ENCODE measurements at places on chromosomes 2 and 18. TPM values are rescaled to one million over a fixed set of nuclear protein-coding genes. Genes with fewer than 3 reads are reported as not detected.

The IL1R2 gene
- total RNA-seq, result 12.0 TPM

The MOCOS gene
- total RNA-seq, result 27.4 TPM

The CXCR1 gene
- 0.30 TPM for total RNA-seq

The NYAP2 gene
- total RNA-seq, result not detected

The KCNG2 gene
- total RNA-seq, result not detected

The IL36B gene
- total RNA-seq, result not detected

The SPC25 gene
- total RNA-seq, result 0.35 TPM

The NEB gene
- total RNA-seq, result 0.91 TPM

The ZNF516 gene
- 16.2 TPM for total RNA-seq

DNA sequence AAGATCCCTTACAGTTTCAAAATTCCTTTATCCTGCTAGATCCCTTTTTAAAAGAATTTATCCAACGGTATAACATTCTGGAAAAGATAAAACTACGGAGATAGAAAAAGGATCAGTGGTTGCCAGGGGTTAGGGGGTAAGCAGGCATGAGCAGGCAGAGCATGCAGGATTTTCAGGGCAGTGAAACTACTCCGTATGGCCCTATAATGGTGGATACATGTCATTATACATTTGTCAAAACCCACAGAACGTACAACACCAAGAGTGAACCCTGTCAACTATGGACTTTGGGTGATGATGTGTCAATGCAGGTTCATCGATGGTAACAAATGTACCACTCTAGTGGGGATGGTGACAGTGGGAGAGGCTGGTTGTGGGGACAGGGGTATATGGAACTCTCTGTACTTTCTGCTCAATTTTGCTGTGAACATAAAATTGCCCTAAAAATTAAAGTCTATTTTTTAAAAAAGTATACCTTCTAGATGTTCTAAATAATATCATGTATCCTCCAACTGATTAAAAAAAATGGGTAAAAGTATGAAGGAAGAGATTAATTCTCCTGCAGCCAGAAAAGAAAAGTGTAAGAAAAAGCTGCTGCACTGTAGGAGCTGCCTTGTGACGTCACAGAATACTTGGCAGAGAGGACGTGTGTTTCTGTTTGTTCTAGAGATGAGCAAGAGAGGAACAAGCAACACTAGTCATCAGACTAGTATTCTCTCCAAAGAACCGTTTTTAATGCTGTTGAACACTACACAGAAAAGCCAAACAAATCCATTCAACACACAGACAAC is 23.6 kb downstream of the ANKRD44 start:
- no peak for DNase-seq

DNA sequence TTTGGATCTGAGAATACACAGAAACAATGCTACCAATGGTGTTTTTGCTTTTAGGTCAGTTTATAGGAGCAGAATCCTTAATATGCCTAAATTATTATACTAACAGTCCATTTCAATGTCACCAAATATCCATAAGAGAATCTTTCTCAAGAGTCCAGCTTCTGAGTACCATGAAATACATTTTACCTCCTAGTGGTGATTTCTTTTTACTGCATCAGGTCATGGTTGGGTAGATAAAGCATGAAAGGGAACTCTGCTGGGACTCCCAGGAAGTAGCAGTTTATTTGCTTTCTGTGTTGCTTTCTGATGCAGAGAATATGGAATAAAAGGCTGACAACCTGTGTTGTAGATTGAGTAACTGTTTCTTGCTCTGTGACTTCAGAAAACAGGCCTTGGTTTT is 115.6 kb downstream of the PPP1R1C start:
- no peak for DNase-seq

DNA sequence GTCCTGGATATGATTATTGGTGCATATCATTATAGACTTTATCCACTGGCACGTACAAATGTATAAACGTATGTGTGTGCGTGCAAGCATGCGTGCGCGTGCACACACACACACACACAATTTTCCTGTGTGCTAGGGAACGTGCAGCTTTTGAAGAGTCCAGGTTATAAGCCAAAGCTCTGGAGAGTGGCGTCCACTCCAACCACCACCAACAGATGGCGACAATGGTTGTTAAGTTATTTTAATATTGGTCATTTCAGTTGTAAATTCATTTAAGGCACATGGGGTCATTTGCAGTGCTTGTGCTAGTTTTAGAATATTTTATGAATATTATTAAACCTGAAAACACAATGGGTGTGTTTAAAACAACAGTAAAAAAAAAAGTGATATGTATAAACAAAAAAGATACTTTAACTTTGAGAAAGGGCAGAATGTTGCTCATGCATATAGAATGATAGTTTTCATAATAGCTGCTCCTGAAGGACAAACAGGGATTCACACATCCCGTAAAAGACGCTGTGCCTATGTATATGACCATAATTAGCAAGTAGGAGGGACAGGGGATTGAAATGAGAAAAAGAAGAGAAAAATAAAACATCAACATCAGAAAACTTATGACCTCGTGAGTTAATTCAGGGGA is 124.2 kb upstream of the ITGB6 start:
- peak; percentile 50 for DNase-seq

GRCh38 chr2:15253835-15254286 is 307.3 kb downstream of the NBAS start:
- DNase-seq, result no peak

- no peak for DNase-seq
Measured at GRCh38 chr18:446941-447560, 53.5 kb downstream of the COLEC12 start.

GRCh38 chr2:83217854-83218253 is 1241.2 kb downstream of the SUCLG1 start:
- no peak for DNase-seq

- DNase-seq, result no peak
Measured at GRCh38 chr18:4357579-4357978, 97.5 kb downstream of the DLGAP1 start.

GRCh38 chr2:189260361-189260814 is 80.8 kb upstream of the COL5A2 start:
- DNase-seq, result no peak

DNA sequence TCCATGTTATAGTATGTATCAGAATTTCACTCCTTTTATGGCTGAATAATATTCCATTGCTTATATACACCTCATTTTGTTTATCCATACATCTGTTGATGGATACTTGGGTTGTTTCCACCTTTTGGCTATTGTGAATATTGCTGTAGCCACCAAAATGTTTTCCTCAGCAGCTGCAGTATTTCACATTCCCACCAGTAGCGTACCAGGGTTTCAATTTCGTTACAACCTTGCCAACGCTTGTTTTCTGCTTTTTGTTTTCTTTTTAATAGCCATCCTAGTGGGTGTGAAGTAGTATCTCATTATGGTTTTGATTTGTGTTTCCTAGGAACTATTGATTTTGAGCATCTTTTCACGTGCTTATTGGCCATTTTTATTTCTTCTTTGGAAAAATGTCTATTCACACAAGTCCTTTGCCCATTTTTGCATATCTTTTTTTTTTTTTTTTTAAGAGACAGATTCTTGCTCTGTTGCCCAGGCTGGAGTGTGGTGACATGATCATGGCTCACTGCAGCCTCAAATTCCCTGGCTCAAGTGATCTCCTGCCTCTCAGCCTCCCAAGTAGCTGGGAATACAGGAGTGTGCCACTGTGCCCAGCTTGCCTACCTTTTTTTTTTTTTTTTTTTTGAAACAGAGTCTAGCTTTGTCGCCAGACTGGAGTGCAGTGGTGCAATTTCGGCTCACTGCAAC is 14.2 kb downstream of the UBXN2A start:
- no peak for DNase-seq

DNA sequence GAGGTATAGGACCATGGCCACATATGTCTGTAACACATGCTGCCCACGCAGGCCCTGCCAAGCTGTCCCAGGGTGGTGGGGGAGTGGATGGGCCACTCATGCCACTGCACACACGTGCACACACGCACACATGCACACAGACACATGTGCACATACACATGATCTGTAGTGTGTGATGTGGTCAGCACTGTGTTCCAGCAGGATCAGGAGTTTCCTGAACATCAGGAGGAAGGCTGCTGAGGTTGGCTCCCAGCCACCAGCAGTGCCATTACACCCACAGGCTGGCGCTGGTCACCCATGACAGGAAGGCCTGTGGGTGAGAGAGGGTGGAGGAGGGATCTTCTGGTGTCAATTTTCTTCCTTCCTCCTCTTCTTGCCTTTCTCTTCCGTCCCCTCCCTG is 44.7 kb downstream of the POMC start:
- no peak for DNase-seq

DNA sequence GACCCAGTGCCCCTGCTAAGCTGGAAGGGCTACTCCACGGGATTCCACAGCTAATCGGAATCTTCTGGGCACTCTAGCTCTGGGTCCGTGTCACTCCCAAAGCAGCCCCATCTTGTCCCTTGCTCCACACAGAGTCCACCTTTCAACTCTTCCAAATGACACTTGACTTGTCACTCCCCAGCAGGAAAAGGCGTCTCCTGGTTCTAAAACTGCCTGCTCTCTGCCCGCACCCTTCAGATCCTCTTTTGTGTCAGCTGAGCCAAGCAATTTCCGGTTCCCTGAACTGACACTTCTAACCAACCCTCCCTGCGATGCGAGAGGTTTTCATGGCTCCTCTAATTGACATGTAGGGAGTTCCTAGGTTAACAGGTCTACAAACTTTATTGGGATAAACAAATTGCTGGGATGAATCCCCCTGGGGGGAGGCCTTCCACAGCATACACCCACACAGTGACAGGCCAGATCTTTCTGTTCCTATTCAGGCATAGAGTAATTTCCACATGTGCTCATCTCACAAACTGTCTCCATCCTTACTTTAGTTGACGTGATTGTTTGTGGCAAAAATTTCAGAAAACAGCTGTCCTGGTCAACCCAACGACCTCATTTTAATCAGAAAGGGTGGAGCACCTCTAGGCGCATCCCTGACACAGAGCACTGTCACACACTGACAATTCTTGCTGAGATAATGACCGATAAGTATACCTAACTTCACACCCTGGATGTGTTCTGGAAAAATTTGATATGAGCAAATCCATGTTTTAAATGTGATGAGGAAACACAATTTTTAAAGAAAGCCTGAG is 104.9 kb downstream of the RBMS1 start:
- no peak for DNase-seq

DNA sequence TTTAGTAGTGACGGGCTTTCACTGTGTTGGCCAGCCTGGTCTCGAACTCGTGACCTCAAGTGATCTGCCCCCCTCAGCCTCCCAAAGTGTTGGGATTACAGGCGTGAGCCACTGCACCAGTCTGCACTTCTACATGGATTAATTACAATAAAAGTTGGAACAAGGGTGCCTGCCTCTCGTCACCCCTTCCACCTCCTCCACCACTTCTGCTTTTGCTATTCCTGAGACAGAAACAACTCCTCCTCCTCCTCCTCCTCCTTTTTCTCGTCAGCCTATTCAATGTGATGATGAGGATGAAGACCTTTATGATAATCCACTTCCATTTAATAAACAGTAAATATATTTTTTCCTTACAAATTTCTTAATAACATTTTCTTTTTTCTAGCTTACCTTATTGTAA is 35.2 kb downstream of the SRBD1 start:
- DNase-seq, result no peak

- DNase-seq, result no peak
Measured at GRCh38 chr2:160351956-160352355, 141.7 kb downstream of the RBMS1 start.

DNA sequence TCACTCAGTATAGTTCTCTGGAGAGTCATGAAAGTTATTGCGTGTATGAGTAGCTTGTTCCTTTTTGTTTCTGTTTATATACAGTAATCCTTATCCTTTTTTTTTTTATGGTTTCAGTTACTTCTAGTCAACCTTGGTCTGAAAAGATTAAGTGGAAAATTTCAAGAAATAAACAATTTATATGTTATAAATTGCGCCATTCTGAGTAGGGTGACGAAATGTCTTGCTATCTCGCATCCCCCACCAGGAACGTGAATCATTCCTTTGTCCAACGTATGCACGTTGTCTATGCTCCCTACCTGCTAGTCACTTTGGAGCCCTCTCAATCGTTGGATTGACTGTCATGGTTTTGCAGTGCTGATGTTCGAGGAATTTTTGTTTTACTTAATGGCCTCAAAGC is 60.4 kb downstream of the FAM117B start:
- no peak for DNase-seq

GRCh38 chr2:106097038-106098000 is 96.8 kb downstream of the UXS1 start:
- no peak for DNase-seq

- no peak for DNase-seq
Measured at GRCh38 chr18:63508596-63508995, 31.8 kb downstream of the SERPINB5 start.
